Chondrocyte (in vitro differentiated cells): ENCODE measurements at places on chromosomes 12 and 14. TPM values are rescaled to one million over a fixed set of nuclear protein-coding genes. Genes with fewer than 3 reads are reported as not detected.

GRCh38 chr14:105392131-105393090, 5.9 kb upstream of the TEX22 start:
- H3K36me3 ChIP-seq, result peaks cover 4% of the 10 kb centered on the region
- H3K4me1 ChIP-seq, result no peaks in the 10 kb centered on the region
- H3K27me3 ChIP-seq, result no peaks in the 10 kb centered on the region

- peaks cover 46% of the 10 kb centered on the region for H3K27me3 ChIP-seq
- no peaks in the 10 kb centered on the region for H3K36me3 ChIP-seq
- H3K4me3 ChIP-seq, result no peak overlapping the region
- no peaks in the 10 kb centered on the region for H3K4me1 ChIP-seq
Observed at GRCh38 chr14:69518289-69519101, 34.0 kb downstream of the PLEKHD1 start.

- no peak overlapping the region for H3K4me3 ChIP-seq
- peaks cover 2% of the 10 kb centered on the region for H3K27me3 ChIP-seq
- no peaks in the 10 kb centered on the region for H3K36me3 ChIP-seq
- DNase-seq, result no peak
- no peaks in the 10 kb centered on the region for H3K4me1 ChIP-seq
- no peak overlapping the region for H3K27ac ChIP-seq
Observed at GRCh38 chr12:50041962-50042361, 15.4 kb upstream of the ASIC1 start.

- H3K27me3 ChIP-seq, result no peaks in the 10 kb centered on the region
- no peaks in the 10 kb centered on the region for H3K36me3 ChIP-seq
- H3K27ac ChIP-seq, result peak overlapping the region; percentile 75
- peaks cover 47% of the 10 kb centered on the region for H3K4me1 ChIP-seq
- no peak for DNase-seq
- H3K4me3 ChIP-seq, result no peak overlapping the region
Observed at GRCh38 chr14:32366256-32366879, 37.3 kb downstream of the AKAP6 start.

Gene RNFT2
- 5.1 to 9.8 TPM (median 6.6 TPM) in 3 replicates for total RNA-seq

DNA sequence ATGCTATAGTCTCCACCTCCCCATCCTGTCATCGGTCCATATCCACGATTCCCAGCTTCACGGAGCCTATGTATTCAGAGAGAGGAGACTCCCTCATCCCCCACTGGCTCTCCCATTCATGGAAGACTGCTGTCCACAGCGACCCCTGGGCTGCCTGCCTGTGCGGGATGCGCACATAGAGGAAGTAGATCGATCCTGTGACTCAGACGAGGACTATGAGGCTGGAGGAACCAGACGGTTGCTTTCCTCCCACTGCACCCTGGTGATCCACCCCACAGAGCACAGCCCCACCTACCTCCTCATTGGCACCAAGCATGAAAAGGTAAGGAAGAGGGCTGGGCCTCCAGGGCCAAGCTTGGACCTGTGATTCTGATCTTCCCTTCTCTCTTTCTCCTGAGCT, 24.4 kb downstream of the PIGH start:
- peak; percentile 65 for DNase-seq
- H3K27ac ChIP-seq, result no peak overlapping the region
- H3K27me3 ChIP-seq, result peaks cover 5% of the 10 kb centered on the region
- H3K4me1 ChIP-seq, result no peaks in the 10 kb centered on the region
- no peak overlapping the region for H3K4me3 ChIP-seq

DNA sequence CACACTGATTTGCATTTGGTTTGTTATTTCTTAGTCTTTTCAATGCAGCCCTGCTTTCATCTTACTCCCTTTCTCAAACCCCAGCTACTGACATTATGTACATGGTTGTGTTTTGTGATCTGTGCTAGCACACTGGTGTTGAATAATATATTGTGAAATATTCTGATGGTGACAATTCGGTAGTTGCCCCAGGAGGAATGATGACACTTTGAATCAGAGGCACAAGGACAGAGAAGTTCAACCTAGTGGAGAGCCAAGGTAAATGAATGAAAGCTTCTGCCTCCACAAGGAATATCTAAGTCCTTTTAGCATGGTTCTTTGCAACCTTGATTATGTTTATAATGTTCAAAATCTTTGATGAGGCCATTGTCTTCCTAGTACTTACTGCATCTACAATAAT, 159.9 kb downstream of the PDE3A start:
- H3K27ac ChIP-seq, result peak overlapping the region; percentile 95
- peaks cover 40% of the 10 kb centered on the region for H3K4me1 ChIP-seq
- H3K27me3 ChIP-seq, result no peaks in the 10 kb centered on the region

Gene LRRK2
- total RNA-seq, result 0.05 to 0.36 TPM (median 0.35 TPM) in 3 replicates

DNA sequence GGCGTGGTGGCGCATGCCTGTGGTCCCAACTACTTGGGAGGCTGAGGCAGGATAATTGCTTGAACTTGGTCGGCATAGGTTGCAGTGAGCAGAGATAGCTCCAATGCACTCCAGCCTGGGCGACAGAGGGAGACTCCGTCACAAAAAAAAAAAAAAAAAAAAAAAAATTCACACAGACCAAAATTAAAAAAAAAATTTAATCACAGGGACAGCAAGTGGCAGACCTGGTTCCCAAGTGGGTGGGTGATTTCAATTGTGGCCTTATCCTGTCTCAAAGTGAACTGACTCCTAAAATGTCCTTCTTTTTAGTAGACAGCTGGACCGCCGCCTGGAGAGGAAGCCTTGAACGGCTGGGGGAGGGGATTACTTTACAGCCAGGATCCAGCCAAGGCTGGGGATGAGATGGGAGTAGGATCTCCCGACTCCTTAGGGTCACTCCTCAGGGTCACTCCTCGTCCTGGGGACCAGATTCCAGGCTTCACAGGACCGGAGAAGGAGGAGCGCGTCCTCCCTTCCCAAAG, 1.5 kb upstream of the KCNH3 start:
- no peaks in the 10 kb centered on the region for H3K36me3 ChIP-seq
- peak overlapping the region; percentile 68 for H3K4me3 ChIP-seq
- peaks cover 11% of the 10 kb centered on the region for H3K4me1 ChIP-seq
- DNase-seq, result no peak
- peaks cover 8% of the 10 kb centered on the region for H3K27me3 ChIP-seq

Gene ZBTB42
- 2.1 to 2.8 TPM (median 2.6 TPM) in 3 replicates for total RNA-seq

GRCh38 chr14:87952307-87953094, 40.5 kb downstream of the GALC start:
- H3K27ac ChIP-seq, result no peak overlapping the region
- H3K4me1 ChIP-seq, result no peaks in the 10 kb centered on the region
- H3K36me3 ChIP-seq, result peaks cover 2% of the 10 kb centered on the region
- no peak overlapping the region for H3K4me3 ChIP-seq

DNA sequence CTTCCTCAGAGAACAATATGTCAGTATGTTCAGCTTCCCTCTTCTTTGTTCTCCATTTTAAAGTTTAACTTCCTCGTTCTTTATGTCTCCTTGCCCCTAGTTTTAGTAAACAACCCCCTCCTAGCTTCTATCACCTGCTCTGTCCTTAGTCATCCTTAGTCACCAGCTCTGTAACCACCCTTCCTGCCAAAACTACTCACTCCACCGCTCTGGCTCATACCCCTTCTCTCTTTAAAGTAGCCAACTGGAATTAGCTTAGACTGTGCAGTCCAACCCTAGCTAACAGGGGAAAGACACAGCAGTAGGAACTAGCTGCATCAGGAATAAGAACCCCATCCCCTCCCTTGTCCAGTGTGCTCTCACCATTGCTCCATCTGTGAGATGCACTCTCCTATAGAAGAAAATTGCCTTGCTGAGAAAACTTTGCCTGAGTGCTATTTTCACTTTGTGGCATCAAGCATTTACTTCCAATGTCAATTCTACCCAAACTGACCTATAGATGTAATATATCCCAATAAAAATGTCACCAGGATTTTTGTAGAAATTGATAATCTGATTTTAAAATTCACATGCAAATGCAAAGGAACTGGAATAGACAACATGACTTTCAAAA, 603.2 kb downstream of the C12orf50 start:
- no peak overlapping the region for H3K27ac ChIP-seq
- H3K4me1 ChIP-seq, result peaks cover 35% of the 10 kb centered on the region
- H3K36me3 ChIP-seq, result peaks cover 4% of the 10 kb centered on the region
- no peak overlapping the region for H3K4me3 ChIP-seq
- no peak for DNase-seq

Gene OTUB2
- 0.99 to 2.1 TPM (median 1.9 TPM) in 3 replicates for total RNA-seq

Gene EPS8
- total RNA-seq, result 114 to 181 TPM (median 120 TPM) in 3 replicates

DNA sequence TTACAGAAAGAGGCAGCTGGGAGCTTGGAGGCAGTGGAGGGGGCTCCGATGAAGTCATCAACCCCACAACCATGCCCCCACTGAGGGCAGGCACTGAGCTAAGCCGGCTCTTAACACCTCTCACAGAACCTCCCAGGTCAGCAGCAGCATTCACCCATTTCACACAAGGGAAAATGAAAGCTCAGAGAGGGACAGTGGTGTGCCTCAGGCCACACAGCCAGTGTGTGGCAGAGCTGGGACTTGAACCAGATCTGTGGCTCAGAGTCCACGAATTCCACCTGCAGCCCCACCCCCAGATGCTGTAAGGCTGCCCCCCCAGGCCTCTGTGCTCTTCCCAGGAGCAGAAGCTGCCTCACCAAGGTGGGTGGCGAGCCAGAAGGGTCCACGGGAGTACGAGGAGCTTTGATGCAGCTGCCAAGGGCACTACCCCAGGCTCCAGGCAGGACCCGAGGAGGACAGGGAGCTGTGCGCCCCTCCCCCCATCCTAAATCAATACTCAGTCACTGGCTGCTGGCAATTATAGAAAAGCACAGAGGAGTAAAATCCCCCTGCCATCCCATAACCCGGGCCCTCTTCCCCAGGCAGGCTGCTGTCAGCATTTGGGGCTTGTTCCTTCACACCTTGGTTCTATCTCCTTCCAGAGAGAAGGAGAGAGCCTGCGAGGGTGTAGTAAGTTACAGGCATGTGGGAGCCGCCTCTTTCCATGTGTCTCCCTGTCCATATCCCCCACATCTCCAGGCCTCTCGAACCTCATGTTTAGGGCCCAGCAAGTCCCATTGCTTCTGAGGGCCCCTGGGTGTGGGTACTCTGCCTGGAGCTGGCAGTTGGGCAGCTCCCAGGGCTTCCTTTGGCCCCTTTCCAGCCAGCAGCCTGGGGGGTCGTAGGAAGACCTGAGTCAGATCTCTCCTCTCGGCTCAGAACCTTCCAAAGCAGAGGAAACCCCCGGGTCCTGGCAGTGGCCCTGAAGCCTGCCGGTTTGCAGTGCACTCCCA, 47.6 kb downstream of the FAM222A start:
- peaks cover 2% of the 10 kb centered on the region for H3K4me1 ChIP-seq
- no peak overlapping the region for H3K4me3 ChIP-seq
- peaks cover 10% of the 10 kb centered on the region for H3K36me3 ChIP-seq
- peak; percentile 70 for DNase-seq
- no peaks in the 10 kb centered on the region for H3K27me3 ChIP-seq

Gene TSHR
- total RNA-seq, result 0.51 TPM in 1 of 3 replicates, not detected in the others

Gene CCDC177
- total RNA-seq, result not detected in 3 replicates

DNA sequence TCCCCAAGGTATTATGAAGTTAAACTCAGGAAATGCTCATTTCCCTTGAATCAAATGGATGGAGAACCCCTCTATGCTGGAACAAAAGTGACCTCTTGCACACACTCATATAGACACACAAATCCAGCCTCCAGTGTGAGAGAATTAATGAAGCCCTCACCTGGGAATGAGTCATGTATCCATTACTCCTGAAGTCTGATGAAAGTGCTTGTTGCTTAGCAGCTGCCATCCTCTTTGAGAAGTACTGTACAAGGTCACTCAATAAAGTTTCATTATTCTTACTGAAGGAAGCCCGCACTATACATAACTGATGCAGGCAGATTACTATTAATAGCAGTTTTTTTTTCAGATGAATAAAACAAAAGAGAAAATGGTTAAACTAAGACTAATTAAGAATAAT, 102.3 kb downstream of the RERG start:
- H3K36me3 ChIP-seq, result no peaks in the 10 kb centered on the region
- H3K4me1 ChIP-seq, result peaks cover 50% of the 10 kb centered on the region
- H3K4me3 ChIP-seq, result no peak overlapping the region
- no peak overlapping the region for H3K27ac ChIP-seq
- no peaks in the 10 kb centered on the region for H3K27me3 ChIP-seq

DNA sequence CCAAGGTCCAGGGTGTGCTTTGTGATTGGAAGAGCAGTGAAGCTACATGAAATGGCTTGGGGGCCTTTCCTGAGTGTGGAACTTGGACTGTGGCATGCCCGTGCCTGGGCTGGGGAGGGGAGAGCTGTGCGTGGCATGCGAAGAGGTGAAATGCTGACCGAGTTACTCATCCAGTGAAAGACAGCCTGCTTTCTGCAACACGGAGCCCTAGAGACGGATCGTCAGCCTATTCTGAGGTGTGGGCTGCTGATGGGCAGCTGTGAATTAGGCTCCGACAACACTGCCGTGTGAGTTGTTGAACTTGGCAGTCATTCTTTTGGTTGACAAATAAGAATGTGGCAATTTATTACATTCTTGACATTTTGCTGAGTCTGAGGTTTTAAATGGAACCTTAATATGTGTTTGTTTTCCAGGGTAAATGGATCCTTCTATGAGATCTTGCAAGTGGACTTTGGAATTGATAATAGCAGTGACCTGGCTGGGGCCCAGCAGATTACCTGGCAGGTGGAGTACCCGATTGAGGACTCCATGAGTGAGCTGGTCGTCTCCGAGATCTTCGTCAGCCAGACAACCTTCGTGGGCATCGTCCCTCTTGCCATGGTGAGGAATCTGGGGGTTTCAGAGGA, 453.9 kb downstream of the AACS start:
- no peak overlapping the region for H3K4me3 ChIP-seq
- no peak overlapping the region for H3K27ac ChIP-seq
- no peak for DNase-seq
- H3K4me1 ChIP-seq, result no peaks in the 10 kb centered on the region
- no peaks in the 10 kb centered on the region for H3K27me3 ChIP-seq
- no peaks in the 10 kb centered on the region for H3K36me3 ChIP-seq

Gene TMPRSS12
- not detected in 3 replicates for total RNA-seq

DNA sequence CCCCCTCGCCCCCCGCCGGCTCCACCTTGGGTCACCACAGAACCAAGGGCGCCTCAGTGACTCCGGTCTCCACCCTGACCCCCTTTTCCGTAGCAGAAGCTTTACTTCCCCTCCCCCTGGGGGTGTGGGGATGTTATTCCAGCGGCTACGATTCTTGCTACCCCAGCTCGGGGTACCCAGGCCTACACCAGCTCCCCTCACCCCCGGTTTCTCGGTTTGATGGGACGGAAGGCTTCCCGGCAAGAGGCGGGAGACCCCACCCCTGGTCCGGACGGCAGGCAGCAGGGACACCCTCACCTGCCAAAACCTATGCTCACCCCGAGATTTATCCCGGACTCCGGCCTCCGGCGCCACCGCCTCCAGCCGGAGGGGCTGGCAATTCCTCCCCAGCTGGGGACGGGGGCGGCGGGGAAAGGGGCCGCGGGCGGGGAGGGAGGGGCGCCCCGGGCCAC, 619 bp downstream of the RAB15 start:
- H3K4me1 ChIP-seq, result peaks cover 53% of the 10 kb centered on the region
- H3K27ac ChIP-seq, result peak overlapping the region; percentile 51
- peak overlapping the region; percentile 82 for H3K4me3 ChIP-seq
- peaks cover 2% of the 10 kb centered on the region for H3K36me3 ChIP-seq

Gene SIX6
- total RNA-seq, result not detected in 3 replicates

- no peaks in the 10 kb centered on the region for H3K27me3 ChIP-seq
- no peak overlapping the region for H3K4me3 ChIP-seq
- H3K36me3 ChIP-seq, result no peaks in the 10 kb centered on the region
- no peak for DNase-seq
Observed at GRCh38 chr14:38122241-38122640, 85.5 kb upstream of the SSTR1 start.
